A673 (cell line): ENCODE measurements at places on chromosomes 12 and 14. TPM values are rescaled to one million over a fixed set of nuclear protein-coding genes. Genes with fewer than 3 reads are reported as not detected.
A peak's percentile ranks its signal among the peaks of the same experiment; 100 is the strongest.

DNA sequence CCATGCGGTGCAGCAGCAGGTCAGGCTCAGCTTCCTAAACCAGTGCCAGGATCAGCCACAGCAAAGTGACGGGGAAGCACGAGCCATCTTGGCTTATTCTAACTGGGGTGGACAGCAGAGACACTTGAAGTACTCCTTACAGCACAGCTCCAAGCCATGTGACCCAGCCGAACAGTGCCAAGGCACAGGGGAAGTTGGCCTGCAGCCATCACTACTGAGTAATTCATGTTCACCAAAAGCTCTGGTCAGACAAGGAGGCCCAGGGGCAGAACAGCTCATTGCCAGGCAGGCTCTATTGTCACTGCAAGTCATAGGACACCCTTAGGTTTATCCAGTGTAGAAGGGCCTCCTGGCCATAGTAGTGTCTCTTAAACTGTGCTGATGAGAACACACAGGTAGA lies 23.4 kb upstream of the SLC35F4 start:
- no peak overlapping the region for H3K4me3 ChIP-seq
- H3K36me3 ChIP-seq: no peaks in the 10 kb centered on the region
- peak; percentile 29 for DNase-seq
- H3K4me1 ChIP-seq: peaks cover 3% of the 10 kb centered on the region
- no peak overlapping the region for H3K27ac ChIP-seq
- no peaks in the 10 kb centered on the region for H3K27me3 ChIP-seq

GRCh38 chr12:24846689-24847088 lies 102.2 kb downstream of the BCAT1 start:
- H3K4me1 ChIP-seq: peaks cover 15% of the 10 kb centered on the region
- no peak overlapping the region for H3K4me3 ChIP-seq
- peaks cover 10% of the 10 kb centered on the region for H3K36me3 ChIP-seq
- no peaks in the 10 kb centered on the region for H3K27me3 ChIP-seq

DNA sequence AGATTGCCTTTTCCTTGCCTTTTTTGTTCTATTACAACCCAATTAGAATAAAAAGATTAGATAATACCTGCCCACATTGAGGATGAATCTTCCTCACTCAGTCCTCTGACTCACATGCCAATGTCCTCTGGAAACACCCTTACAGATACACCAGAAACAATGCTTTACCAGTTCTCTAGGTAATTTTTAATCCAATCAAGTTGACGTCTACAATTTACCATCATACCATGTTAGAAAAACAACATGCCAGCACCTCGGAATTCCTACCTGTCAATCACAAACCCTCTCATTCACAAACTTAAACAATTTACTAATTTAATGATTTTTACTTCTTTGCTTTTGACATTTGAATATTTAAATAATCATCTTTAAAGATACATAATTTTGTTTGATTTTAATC lies 953.8 kb downstream of the TRHDE start:
- H3K4me1 ChIP-seq: no peaks in the 10 kb centered on the region
- no peaks in the 10 kb centered on the region for H3K36me3 ChIP-seq
- no peaks in the 10 kb centered on the region for H3K27me3 ChIP-seq
- DNase-seq: no peak
- no peak overlapping the region for H3K4me3 ChIP-seq

GRCh38 chr12:56836317-56836716 lies 73.2 kb downstream of the HSD17B6 start:
- H3K27me3 ChIP-seq: no peaks in the 10 kb centered on the region
- H3K36me3 ChIP-seq: no peaks in the 10 kb centered on the region
- peak; percentile 41 for DNase-seq
- no peak overlapping the region for H3K4me3 ChIP-seq
- H3K4me1 ChIP-seq: peaks cover 4% of the 10 kb centered on the region

GRCh38 chr12:131959641-131960589 lies 10.2 kb downstream of the EP400 start:
- H3K36me3 ChIP-seq: peaks cover 15% of the 10 kb centered on the region
- peak overlapping the region; percentile 37 for H3K27ac ChIP-seq
- H3K4me3 ChIP-seq: no peak overlapping the region
- no peaks in the 10 kb centered on the region for H3K27me3 ChIP-seq

- peaks cover 59% of the 10 kb centered on the region for H3K4me1 ChIP-seq
- H3K4me3 ChIP-seq: no peak overlapping the region
- peak overlapping the region; percentile 87 for H3K27ac ChIP-seq
- H3K27me3 ChIP-seq: no peaks in the 10 kb centered on the region
- no peaks in the 10 kb centered on the region for H3K36me3 ChIP-seq
- no peak for DNase-seq
These were observed 44.6 kb downstream of the DUSP6 start for GRCh38 chr12:89307474-89308253.

The NPAS3 gene
- total RNA-seq: 15.6 and 16.5 TPM in 2 replicates

DNA sequence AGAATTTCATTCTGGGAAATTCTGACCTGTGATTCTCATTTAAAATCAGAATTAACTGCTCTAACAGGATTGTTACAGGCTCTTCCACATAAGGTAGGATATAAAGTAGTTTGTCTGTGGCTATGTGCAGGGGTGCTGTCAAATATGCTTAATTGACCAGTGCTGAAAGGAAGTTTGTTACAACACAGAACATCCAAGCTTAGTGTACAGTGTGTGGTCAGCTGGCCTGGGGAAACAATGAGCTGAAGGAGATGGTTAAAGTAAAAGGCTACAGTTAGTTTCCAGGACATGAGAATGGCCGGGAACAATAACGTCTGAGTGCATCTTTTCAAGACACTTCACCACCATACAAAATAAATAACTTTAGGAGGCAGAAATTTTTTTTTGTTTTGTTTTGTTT lies 68.0 kb downstream of the PKP2 start:
- no peak overlapping the region for H3K27ac ChIP-seq
- no peaks in the 10 kb centered on the region for H3K27me3 ChIP-seq
- H3K4me1 ChIP-seq: no peaks in the 10 kb centered on the region

DNA sequence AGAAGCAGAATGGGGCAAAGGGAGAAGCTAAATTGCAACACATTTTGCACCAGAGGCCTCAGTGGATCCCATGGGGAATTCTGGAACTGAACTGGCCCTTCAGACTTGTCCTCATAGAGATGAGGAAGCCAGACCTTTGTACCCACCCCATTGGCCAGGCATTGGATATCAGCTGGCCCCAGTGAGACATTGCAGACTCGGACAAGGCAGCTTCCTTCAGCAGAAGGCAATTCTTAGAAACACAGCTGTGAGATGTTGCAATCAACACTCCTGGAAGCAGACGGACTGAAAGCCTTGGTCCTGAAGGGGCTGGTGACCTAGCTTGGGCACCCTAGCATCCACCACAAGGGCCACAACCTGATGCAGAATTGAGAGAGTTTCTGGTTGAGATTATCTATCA lies 218.1 kb downstream of the MSRB3 start:
- H3K27ac ChIP-seq: no peak overlapping the region
- no peaks in the 10 kb centered on the region for H3K36me3 ChIP-seq
- H3K27me3 ChIP-seq: no peaks in the 10 kb centered on the region
- no peak overlapping the region for H3K4me3 ChIP-seq
- no peak for DNase-seq
- no peaks in the 10 kb centered on the region for H3K4me1 ChIP-seq

DNA sequence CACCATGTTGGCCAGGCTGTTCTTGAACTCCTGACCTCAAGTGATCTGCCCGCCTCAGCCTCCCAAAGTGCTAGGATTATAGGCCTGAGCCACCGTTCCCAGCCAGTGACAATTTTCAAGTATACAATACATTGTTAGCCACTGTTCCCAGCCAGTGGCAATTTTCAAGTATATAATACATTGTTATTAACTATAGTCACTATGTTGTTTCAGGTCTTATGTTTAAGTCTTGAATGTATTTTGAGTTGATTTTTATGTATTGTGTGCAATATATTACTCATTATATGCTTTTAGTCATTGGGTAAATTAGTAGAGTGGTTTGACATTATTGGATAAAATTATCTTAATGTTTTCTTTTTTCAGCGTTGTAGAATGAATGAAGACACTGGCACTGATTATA lies 13.0 kb upstream of the ZNF410 start:
- no peaks in the 10 kb centered on the region for H3K36me3 ChIP-seq
- no peaks in the 10 kb centered on the region for H3K27me3 ChIP-seq
- H3K27ac ChIP-seq: no peak overlapping the region
- no peak for DNase-seq
- H3K4me1 ChIP-seq: no peaks in the 10 kb centered on the region

GRCh38 chr12:4991801-4992200 lies 51.9 kb upstream of the KCNA5 start:
- no peak overlapping the region for H3K27ac ChIP-seq
- H3K36me3 ChIP-seq: no peaks in the 10 kb centered on the region
- H3K4me1 ChIP-seq: no peaks in the 10 kb centered on the region
- peaks cover 74% of the 10 kb centered on the region for H3K27me3 ChIP-seq
- no peak overlapping the region for H3K4me3 ChIP-seq

- H3K4me1 ChIP-seq: peaks cover 23% of the 10 kb centered on the region
- no peak overlapping the region for H3K4me3 ChIP-seq
- H3K36me3 ChIP-seq: no peaks in the 10 kb centered on the region
- DNase-seq: peak; percentile 81
- H3K27me3 ChIP-seq: no peaks in the 10 kb centered on the region
These were observed 35.6 kb downstream of the KRT76 start for GRCh38 chr12:52741375-52742195.

DNA sequence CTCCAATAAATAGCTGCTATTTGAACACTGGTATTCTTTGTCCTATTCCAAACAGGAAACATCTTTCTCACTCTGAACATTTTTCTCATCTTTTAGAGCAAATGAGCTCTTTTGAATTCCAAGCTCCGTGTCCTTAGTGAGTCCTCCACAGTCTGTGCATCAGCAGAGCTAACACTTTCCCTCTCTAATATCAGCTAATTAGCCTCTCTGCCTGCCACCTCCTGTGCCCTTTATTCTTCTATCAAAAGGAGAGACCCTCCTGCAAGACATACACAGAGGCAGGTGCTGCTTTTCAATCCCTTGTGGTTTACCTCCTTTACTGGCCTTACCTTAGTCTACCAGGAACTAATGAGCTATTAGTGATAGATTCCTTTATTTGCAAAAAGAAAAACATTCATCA lies 178.5 kb downstream of the SLC35F4 start:
- H3K4me1 ChIP-seq: no peaks in the 10 kb centered on the region
- DNase-seq: no peak
- no peak overlapping the region for H3K4me3 ChIP-seq
- no peak overlapping the region for H3K27ac ChIP-seq

GRCh38 chr12:107983756-107984472 lies 145.2 kb upstream of the WSCD2 start:
- H3K27ac ChIP-seq: no peak overlapping the region
- peaks cover 28% of the 10 kb centered on the region for H3K27me3 ChIP-seq
- H3K36me3 ChIP-seq: no peaks in the 10 kb centered on the region
- DNase-seq: no peak
- no peaks in the 10 kb centered on the region for H3K4me1 ChIP-seq
- H3K4me3 ChIP-seq: no peak overlapping the region

GRCh38 chr14:49876563-49877127 lies 16.2 kb upstream of the ARF6 start:
- peaks cover 18% of the 10 kb centered on the region for H3K4me1 ChIP-seq
- no peak overlapping the region for H3K4me3 ChIP-seq
- no peaks in the 10 kb centered on the region for H3K36me3 ChIP-seq
- DNase-seq: no peak
- no peaks in the 10 kb centered on the region for H3K27me3 ChIP-seq

GRCh38 chr12:128551266-128551665 lies 272.5 kb downstream of the SLC15A4 start:
- no peaks in the 10 kb centered on the region for H3K36me3 ChIP-seq
- H3K27ac ChIP-seq: no peak overlapping the region
- no peak for DNase-seq
- no peak overlapping the region for H3K4me3 ChIP-seq

DNA sequence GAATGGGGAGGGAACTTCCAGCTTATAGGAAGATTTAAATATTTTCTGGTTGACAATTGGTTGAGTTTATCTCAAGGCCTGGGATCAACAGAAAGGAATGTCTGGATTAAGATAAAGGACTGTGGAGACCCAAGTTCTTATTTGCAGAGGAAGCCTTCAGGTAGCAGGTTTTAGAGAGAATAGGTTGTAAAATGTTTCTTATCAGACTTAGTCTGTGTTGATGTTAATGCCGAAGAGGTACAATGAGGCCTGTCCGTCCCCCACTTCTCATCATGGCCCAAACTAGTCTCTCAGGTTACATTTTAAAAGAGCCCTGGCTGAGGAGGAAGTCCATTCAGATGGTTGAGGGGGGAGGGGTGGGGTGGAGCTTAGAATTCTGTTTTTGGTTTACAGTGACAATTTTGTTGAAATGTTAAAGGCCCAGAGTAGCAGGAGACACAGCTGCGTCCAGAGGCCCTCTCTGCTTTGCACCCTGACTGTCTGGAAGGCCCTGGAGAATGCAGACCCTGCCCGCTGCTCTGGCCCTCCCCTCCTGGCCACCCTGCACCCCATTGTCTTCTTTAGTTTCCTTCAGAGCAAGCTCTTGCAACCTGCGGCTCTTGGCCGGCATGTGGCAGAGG lies 672.5 kb upstream of the TMEM132C start:
- no peak overlapping the region for H3K27ac ChIP-seq
- no peak overlapping the region for H3K4me3 ChIP-seq
- peaks cover 28% of the 10 kb centered on the region for H3K27me3 ChIP-seq
- H3K4me1 ChIP-seq: no peaks in the 10 kb centered on the region
- no peak for DNase-seq

- peak; percentile 44 for DNase-seq
- H3K4me1 ChIP-seq: peaks cover 7% of the 10 kb centered on the region
- no peaks in the 10 kb centered on the region for H3K27me3 ChIP-seq
- no peak overlapping the region for H3K4me3 ChIP-seq
- H3K27ac ChIP-seq: no peak overlapping the region
- H3K36me3 ChIP-seq: no peaks in the 10 kb centered on the region
These were observed 69.8 kb downstream of the RERG start for GRCh38 chr12:15151161-15152091.

The SERPINA1 gene
- not detected in 2 replicates for total RNA-seq

DNA sequence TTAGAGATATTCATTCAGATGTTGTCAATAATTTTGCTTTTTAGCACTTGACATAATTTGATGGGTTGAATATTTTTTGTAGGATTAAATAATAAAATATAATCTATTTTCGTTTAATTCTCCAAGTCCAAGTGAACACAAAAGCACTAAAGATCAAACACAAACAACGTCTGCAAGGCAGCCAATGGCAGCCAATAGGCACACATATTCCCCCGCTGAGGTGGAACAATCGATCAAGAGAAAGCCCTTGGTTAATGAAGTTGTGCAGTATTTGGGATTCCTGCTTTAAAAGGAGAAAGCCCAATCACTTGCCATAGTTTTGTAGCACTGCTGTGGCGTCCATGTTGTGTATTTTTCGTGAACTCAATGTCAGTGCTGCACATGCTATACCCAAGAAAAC lies 1.5 kb downstream of the DHRS7 start:
- no peaks in the 10 kb centered on the region for H3K36me3 ChIP-seq
- H3K4me3 ChIP-seq: no peak overlapping the region
- H3K4me1 ChIP-seq: no peaks in the 10 kb centered on the region
- H3K27me3 ChIP-seq: no peaks in the 10 kb centered on the region
- H3K27ac ChIP-seq: no peak overlapping the region
- no peak for DNase-seq

- H3K4me3 ChIP-seq: no peak overlapping the region
- no peak for DNase-seq
- no peak overlapping the region for H3K27ac ChIP-seq
- H3K4me1 ChIP-seq: no peaks in the 10 kb centered on the region
- H3K36me3 ChIP-seq: no peaks in the 10 kb centered on the region
- H3K27me3 ChIP-seq: peaks cover 62% of the 10 kb centered on the region
These were observed 165.0 kb downstream of the GRIN2B start for GRCh38 chr12:13816394-13816793.

- H3K4me3 ChIP-seq: no peak overlapping the region
- no peaks in the 10 kb centered on the region for H3K27me3 ChIP-seq
- peaks cover 3% of the 10 kb centered on the region for H3K4me1 ChIP-seq
- H3K27ac ChIP-seq: no peak overlapping the region
These were observed 38.5 kb downstream of the PTGER2 start for GRCh38 chr14:52352569-52352968.

The RASSF9 gene
- 0.09 and 0.19 TPM in 2 replicates for total RNA-seq
